Suprapubic skin (tissue), 4 donors: ENCODE measurements at places on chromosomes 3 and 15.

- H3K4me1 ChIP-seq: no peaks in the 10 kb centered on the region
- no peak overlapping the region for H3K4me3 ChIP-seq
- no peaks in the 10 kb centered on the region for H3K36me3 ChIP-seq
Measured at GRCh38 chr3:111151438-111151837, 79.8 kb downstream of the NECTIN3 start.

DNA sequence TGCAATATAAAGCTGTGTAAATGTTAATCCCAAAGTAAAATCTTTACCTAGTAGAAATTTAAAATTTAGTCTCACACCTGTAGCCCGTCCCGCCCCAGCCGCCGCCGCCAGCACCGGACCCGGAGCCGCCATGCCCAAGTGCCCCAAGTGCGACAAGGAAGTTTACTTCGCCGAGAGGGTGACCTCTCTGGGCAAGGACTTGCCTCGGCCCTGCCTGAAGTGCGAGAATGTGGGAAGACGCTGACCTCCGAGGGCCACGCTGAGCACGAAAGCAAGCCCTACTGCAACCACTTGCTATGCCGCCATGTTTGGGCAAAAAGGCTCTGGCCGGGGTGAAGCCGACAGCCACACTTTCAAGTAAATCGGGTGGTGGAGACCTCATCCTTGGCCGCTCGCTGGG is 22.1 kb upstream of the TOP2B start:
- H3K4me3 ChIP-seq: no peak overlapping the region
- no peak overlapping the region for H3K27ac ChIP-seq
- H3K4me1 ChIP-seq: peaks cover 8% of the 10 kb centered on the region
- H3K36me3 ChIP-seq: no peaks in the 10 kb centered on the region
- H3K27me3 ChIP-seq: no peaks in the 10 kb centered on the region

DNA sequence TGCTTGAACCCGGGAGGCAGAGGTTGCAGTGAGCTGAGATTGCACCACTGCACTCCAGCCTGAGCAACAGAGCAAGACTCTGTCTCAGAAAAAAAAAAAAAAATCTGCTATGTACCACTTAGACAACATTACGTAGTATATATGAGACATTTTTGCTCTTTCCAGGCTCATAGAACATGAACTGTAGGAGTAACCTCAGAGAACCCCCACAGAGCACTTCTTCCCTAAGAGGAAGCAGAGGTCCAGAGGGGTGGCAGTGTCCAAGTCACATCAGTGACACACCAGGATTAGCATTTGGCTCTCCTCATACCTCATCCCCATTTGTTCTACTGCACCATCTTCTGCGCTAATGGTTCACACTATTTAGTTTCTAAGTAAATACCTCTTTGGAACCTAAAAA is 33.7 kb downstream of the ARRDC4 start:
- H3K4me3 ChIP-seq: no peak overlapping the region
- peaks cover 20% of the 10 kb centered on the region for H3K4me1 ChIP-seq
- H3K27ac ChIP-seq: no peak overlapping the region

DNA sequence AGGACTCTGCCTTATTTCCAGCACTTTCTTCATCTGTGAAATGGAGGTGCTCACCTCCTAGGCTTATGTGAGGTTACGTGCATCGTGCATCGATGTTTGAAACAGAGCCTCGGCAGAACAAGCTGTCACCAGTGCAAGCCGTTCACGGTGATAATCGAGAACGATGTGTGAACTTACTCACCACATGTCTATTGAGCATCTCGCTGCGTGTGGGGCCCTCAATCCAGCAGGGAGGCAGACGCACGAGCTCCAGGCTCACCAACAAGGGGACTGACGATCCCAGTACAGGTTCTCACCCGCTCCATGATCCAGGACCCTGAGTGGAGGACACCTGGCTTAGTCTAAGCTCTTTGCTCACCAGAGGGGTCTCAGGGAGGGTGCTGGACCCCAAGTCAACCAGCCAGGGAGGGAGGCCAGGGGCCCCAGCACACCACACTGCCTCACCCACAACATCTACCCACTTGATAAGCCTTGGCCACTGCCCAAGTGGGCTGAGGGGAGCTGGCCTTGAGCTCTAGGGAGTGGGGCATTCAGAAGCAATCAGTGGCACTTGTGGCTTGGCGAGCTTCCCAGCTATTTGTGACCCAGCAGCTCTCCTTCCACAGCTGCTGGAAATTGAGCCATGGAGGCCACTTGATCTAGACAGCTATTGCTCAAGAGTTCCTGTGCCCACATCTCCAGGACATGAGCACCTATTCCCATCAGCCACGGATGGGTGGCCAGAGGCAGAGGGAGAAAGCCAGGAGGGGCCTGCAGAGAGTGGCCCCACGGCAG is 34.4 kb upstream of the SLC6A1 start:
- H3K27me3 ChIP-seq: peaks cover 11% of the 10 kb centered on the region
- H3K4me1 ChIP-seq: no peaks in the 10 kb centered on the region
- H3K36me3 ChIP-seq: no peaks in the 10 kb centered on the region
- no peak overlapping the region for H3K27ac ChIP-seq
- H3K4me3 ChIP-seq: no peak overlapping the region
- no peak for DNase-seq

DNA sequence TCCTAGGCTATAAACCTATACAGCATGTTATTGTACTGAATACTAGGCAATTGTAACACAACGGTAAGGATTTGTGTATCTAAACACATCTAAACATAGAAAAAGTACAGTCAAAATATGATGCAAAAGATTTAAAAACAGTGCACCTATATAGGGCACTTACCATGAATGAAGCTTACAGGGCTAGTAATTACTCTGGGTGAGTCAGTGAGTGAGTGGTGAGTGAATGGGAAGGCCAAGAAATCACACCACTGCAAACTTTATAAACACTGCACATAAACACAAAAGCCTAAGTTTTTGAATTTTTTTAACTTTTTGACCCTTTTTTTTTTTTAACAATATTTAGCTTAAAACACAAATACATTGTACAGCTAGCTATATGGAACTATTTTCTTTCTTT is 204.7 kb upstream of the CTNNB1 start:
- peaks cover 6% of the 10 kb centered on the region for H3K4me1 ChIP-seq
